CD4-positive, alpha-beta T cell treated with Interleukin-4 for 4 hours (primary cell): ENCODE measurements at places on chromosomes 1 and 21.

DNA sequence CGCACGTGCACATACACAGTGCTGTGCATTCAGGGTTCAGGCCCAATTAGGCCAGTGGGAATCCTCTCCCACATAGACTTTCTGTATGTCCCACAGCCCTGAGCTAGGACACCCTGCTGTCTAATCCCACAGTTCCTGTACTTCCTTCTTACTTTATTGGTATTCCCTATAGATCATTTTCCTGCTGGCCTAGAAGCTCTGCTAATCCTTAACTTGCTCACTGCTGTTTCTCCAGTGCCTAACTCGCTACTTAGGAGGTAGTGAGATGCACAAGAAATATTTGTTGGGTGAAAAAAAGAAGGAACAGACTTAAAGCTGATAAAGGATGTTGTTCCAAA lies 34.1 kb upstream of the FHAD1 start:
- DNase-seq, result no peak

DNA sequence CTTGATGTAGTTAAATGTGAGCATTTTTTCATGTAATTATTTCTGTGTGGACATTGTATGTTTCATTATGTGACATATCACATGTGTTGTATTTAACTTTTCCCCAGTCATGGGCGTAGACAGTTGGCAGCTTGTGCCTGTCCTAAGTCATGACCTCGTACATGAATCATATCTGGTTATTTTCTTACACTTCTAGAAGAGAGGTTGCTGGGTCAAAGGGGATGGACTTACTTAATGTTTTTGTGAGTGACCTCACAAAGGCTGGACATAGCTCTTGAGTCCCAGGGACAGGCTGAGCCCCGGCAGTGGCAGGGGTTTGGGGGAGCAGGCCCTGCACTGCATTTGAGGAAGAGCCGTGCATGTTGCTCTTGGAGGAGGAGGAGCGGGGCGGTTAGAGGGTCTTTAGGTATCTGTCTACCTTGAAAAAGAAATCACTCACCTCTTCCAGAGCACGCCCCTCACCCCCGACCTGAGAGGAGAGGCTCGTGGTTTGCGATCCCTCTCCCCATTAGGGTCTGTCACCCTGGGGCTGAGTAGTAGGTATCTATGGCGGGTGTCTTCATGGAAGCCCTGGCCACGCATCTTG lies 16.4 kb downstream of the IFNGR2 start:
- DNase-seq, result no peak

- peak; percentile 18 for DNase-seq
These were observed 65.0 kb downstream of the WDR64 start for GRCh38 chr1:241716915-241717656.

- no peak for DNase-seq
These were observed 2.2 kb upstream of the KRTAP10-6 start for GRCh38 chr21:44594406-44594916.

DNA sequence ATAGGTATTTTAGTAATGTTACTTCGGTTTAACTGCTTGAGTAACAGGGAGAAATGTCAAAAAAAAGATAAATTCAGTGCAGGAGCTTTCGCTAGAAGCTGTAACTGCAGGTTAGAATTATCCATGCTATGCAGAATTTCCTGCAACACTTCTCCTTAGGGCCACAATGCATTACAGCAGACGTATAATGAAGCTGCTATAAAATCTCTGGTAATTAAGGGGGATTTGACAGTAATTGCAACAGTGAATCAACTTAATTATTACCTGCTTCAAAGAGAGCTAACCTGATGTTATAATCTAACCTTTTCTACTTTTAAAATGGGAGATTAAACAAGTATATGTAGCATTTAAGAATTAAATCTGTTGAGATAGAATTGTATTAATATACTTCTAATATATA lies 92.6 kb downstream of the ATG4C start:
- no peak for DNase-seq

- DNase-seq, result no peak
These were observed 16.7 kb downstream of the INAVA start for GRCh38 chr1:200911361-200911760.

DNA sequence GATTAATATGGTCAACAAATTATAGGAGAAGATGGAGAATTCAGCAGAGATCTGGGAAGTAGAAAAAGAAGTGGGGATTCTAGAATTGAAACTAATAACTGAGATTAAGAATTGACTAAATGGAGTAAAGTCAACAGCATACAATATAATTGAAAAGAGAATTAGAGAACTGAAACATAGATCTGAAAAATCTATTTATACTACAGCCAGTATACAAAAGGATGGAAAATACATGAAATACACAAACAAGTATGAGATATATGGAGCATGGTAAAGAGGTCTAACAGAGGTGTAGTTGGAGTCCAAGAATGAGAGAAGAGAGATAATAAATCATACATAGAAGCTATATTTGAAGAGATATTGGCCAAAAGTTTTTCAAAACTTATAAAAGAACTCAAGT lies 235.2 kb downstream of the FGGY start:
- DNase-seq, result no peak
